ENCODE measurements at places on chromosomes 12 and 14.
A peak's percentile ranks its signal among the peaks of the same experiment; 100 is the strongest.

DNA sequence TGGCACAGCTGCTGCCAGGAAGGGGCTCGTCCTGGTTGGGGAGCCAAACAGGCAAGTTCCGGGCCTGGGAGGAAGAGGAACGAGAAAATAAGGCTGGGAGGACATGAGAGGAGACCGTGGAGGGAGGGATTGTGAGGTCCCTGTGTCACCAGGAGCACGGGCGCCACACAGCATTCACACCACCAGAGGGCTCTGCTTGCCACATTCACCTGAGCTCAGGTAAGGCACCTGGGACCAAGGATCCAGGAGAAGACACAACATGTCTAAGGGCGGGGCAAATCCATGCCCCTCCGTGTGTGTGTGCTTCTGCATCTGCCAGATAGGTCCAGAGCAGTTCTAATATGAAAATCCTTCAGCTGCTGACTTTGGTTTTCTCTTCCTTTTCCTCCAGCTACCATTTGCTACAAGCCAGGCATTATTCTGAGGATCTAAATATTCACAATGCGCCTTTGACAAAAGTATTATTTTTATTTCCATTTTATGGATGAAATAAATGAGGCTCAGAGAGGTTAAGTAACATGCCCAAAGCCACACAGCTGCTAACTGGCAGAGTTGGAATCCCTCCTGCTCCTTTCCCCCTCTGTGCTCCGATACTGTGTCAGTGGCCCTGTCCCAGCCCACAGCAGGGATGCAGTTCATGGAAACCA lies 14.6 kb downstream of the RAPGEF3 start:
- DNase-seq: peak; percentile 17

DNA sequence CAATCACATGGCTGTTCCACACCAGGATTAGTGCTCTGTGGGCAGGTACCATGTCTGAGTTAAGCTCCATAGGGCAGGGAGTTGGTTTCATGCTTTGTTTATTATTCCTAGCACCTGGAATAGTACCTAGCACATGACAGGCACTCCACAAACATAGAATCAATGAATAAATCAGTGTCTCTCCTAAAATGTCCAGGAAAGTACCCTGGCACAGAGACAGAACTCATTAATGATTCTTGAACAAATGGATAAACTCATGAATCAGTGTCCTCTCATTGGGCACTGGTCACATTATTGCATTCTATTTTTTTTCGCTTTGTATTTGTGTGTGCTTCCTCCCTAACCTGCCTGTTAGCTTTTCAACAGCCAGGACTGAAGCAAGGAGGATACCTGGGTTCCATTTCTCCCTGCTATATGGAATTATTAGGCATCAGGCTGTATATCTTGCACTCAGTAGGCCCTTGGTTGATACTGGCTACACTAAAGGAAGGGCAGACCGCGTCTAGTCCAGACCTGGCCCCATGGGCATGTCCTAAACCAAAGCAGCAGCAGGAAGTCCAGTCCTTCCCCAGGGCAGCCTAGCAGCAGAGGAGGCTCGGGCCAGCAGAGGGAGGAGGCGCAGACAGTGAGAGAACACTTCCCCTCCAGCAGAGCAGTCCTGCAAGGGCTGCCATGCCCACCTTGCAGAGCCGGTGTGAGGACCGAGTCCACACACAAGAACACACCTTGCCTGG lies 18.4 kb downstream of the HDAC7 start:
- no peak for DNase-seq

DNA sequence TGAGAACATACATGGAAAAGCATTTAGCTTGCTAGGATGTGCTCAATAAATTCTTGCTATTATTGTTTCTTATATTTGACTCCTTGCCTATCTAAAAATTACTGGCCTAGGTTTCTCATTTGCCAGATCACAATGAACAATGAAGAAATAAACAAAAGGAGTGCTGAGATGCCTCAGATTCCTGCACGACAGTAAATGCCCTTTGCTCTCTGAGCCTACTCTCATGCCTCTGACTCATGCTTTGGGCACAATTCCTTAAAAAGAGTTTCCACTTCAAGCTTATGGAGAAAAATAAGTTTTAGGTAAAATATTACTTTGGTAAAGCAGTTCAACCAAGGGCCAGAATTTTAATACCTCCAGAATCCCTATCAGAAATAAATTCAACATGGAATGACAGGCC lies 30.9 kb downstream of the GRIN2B start:
- no peak for DNase-seq

DNA sequence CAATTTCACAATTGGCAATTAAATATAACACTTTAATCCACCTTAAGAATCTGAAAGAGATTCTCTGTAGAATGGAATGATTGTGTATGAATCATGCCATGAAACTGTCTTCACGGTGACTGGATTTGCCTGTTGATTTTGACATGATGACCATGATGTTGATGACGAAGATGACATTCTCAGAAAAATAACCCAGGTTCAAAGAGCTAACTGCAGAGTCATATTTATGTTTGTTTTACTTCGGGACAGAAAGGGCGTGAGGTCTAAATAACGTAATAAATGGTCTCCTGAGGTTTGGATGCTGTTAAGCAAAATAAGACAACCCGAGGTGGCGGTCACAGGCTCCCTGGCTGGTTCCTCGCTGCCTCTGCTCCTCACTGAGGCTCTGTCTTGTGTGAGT lies 532.0 kb downstream of the TMEM121 start:
- DNase-seq: no peak

GRCh38 chr12:32273712-32274111 lies 125.6 kb upstream of the FGD4 start:
- peak; percentile 9 for DNase-seq

DNA sequence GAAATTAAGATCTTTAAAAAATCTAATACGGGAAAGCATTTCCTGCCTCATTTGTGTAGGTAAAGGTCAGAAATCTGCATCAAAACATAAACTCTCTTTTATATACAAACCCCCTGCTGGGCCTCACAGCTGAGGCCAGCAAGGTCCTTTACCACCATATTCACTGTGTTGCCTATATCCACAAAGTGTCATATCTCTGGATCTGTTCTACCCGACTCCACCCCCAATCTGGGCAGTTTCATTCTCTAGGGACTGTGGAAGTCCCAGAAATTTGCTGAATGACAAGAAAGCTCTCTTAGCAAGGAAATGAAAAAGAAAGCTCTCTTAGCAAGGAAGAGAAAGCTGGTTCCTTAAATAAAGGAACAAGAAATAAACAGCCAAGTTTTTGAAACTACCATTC lies 301.7 kb downstream of the KCNH5 start:
- no peak for DNase-seq

DNA sequence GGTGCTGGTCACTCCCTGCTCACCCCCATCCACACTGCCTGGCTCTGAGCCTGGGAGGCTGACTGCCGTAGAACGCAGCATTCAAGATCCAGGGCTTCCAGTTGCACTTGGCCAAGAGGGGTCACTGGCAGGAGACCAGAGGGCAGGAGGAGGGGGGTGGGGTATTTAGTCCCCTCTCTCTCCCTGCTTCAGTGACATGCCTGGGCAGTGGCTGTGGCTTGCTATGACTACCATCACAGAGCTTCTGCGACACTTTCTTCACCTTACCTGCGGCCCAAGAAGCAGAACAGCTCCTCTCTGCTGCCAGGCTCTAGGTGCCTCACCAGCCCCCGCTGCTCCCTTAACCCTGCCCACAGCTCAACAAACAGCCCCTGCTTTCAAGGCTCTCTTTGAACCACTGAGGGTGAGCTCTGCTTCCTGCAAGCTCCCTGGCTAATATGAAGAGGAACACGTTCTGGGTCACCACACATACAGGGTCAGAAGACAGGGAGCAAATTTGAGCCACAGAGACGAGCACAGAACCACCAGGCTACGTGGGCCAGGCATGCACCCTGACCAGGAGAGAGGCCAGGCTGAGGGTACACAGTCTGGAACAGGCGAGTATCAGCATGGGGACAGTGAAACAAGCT lies 55.7 kb downstream of the ITPK1 start:
- no peak for DNase-seq

- DNase-seq: no peak
Measured at GRCh38 chr12:101670007-101670671, 27.3 kb upstream of the CHPT1 start.

Data from activated T-helper 1 cell treated with anti-CD3 and anti-CD28 coated beads, Interleukin-12 subunit alpha, Interleukin-12 subunit beta, Interleukin-2, Interleukin-4 antibody, amounts not matched to agents 30 ng/mL and 10 ng/mL and 1 ng/mL, durations not matched to agents 14 hours and 24 hours and 36 hours (primary cell).